PC-3 (cell line): ENCODE measurements at places on chromosomes 11 and 22. TPM values are rescaled to one million over a fixed set of nuclear protein-coding genes. Genes with fewer than 3 reads are reported as not detected.

Gene LMO2
- 0.23 and 0.51 TPM in 2 replicates for total RNA-seq

DNA sequence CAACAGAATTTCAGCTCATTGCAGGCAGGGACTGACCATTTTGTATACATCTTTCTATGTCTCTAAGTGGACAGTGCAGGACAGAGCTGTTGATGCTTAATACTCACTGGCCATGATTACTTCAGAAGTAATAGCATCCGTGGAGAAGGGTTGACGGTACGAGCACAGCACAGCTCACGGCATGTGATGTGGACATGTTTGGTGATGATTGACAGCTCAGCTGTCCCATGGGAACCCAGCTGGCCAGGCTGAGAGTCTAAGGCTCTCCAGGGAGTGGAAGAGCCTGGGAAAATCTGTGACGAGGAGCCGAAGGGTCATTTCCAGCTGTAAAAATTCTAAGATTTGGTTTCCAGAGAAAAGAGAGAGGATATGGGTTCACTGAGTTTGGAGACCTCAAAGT is 198.2 kb downstream of the SNX19 start:
- no peak for DNase-seq
- no peak overlapping the region for H3K4me3 ChIP-seq
- no peak overlapping the region for H3K27ac ChIP-seq
- no peaks in the 10 kb centered on the region for H3K36me3 ChIP-seq
- H3K27me3 ChIP-seq = no peaks in the 10 kb centered on the region

Gene GAB2
- 7.1 and 10.7 TPM in 2 replicates for total RNA-seq

- no peak overlapping the region for H3K27ac ChIP-seq
- no peak overlapping the region for H3K4me3 ChIP-seq
- DNase-seq = peak; percentile 45
- peaks cover 29% of the 10 kb centered on the region for H3K4me1 ChIP-seq
Measured at GRCh38 chr22:42842658-42843370, 14.3 kb downstream of the ARFGAP3 start.

Gene IFITM10
- total RNA-seq = 0.58 and 1.4 TPM in 2 replicates

- no peak overlapping the region for H3K27ac ChIP-seq
- H3K36me3 ChIP-seq = no peaks in the 10 kb centered on the region
- no peaks in the 10 kb centered on the region for H3K4me1 ChIP-seq
- H3K27me3 ChIP-seq = peaks cover 100% of the 10 kb centered on the region
- DNase-seq = no peak
- H3K4me3 ChIP-seq = no peak overlapping the region
Measured at GRCh38 chr11:117873828-117874125, 2.7 kb downstream of the FXYD6 start.

Gene OR2AG2
- total RNA-seq = 0.15 TPM in 1 of 2 replicates, not detected in the other

Gene DAGLA
- total RNA-seq = 8.6 and 12.2 TPM in 2 replicates

DNA sequence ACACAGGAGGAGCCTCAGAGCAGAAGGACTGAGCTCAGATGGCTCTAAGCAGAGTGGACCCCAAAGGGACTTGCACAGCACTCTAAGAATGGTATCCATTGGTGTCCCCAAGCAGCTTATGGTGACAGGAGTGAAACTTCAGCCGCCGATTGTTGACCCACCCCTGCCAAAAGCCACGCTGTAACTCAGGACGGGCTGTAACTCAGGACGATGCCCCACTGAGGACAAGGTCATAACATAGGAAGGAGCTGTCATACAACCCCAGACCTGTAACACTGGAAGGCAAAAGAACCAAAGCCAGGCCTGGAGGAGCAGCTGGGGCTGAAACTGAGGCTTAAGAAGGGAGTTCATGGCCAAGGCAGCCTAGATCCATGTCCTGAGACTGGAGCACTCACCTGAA is 14.2 kb downstream of the CD59 start:
- peak overlapping the region; percentile 99 for H3K27ac ChIP-seq
- H3K27me3 ChIP-seq = no peaks in the 10 kb centered on the region
- H3K4me1 ChIP-seq = peaks cover 77% of the 10 kb centered on the region
- peak overlapping the region; percentile 17; the same call in 1 of the 2 replicates for H3K4me3 ChIP-seq

DNA sequence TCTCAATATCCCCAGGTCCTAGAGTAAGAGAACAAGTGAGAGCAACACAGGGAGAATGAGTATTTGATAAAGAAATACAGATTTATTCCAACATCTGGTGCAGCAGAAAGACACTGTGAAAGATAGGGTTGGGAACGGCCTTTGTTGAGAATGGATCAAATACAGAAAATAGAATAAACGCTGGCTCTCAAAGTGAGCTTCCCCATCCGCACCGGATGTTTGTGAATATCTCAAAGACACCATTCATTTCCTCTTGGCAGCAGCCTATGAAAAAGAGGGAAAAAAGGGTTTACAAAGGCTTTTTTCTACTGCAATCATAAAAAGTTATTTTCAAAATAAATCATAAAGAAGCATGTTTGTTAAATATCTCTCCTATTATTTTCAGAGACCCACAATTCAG is 279.3 kb downstream of the CASP12 start:
- peaks cover 16% of the 10 kb centered on the region for H3K4me1 ChIP-seq
- H3K4me3 ChIP-seq = no peak overlapping the region
- no peak overlapping the region for H3K27ac ChIP-seq
- no peaks in the 10 kb centered on the region for H3K36me3 ChIP-seq
- no peak for DNase-seq

Gene SEZ6L
- not detected in 2 replicates for total RNA-seq

- no peak overlapping the region for H3K4me3 ChIP-seq
- H3K27me3 ChIP-seq = no peaks in the 10 kb centered on the region
- no peaks in the 10 kb centered on the region for H3K4me1 ChIP-seq
- no peak overlapping the region for H3K27ac ChIP-seq
- no peak for DNase-seq
- H3K36me3 ChIP-seq = no peaks in the 10 kb centered on the region
Measured at GRCh38 chr11:16096336-16096735, 260.0 kb downstream of the SOX6 start.

DNA sequence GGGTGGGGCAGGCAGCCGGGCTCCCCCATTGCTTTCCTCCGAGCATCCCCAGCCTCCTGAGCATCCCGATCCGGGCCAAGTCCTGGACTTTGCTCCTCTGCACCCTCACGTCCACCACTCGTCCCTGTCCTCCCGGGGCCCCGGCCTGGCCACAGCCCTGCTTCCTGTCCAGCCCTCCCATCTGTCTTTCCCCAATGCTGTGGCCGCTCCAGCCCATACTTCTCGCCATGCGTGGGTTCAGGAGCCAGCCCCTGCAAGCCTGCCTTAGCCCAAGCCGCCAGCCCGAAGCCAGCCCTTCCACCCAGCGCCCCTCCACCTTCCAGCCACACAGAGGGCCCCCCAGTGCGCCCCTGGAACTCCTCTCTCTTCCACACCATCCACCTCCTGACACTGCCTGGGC is 23.8 kb downstream of the MRPL23 start:
- H3K27ac ChIP-seq = no peak overlapping the region
- H3K4me3 ChIP-seq = no peak overlapping the region
- no peaks in the 10 kb centered on the region for H3K27me3 ChIP-seq
- no peaks in the 10 kb centered on the region for H3K4me1 ChIP-seq

GRCh38 chr11:63694596-63694995 is 13.3 kb downstream of the RTN3 start:
- H3K4me3 ChIP-seq = no peak overlapping the region
- H3K27me3 ChIP-seq = no peaks in the 10 kb centered on the region
- H3K4me1 ChIP-seq = no peaks in the 10 kb centered on the region
- H3K36me3 ChIP-seq = no peaks in the 10 kb centered on the region

Gene KRTAP5-10
- not detected in 2 replicates for total RNA-seq

Gene TMEM218
- 33.6 and 37.0 TPM in 2 replicates for total RNA-seq

DNA sequence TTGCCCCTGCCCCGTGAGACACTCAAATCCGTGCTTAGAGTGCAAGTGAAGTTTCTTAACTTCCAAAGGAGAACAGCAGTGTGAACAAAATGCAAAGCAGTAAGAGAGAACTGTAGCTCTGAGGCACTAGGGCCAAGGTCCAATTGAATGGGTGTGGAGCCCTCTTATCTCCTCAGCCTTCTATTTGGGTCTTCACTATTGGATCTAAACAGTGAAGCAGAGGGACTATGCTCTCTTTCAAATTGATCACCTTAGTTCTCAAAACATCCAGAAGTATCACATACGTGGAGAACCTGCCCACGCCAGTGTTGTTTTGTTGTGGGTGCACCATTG is 49.6 kb downstream of the C22orf31 start:
- no peaks in the 10 kb centered on the region for H3K27me3 ChIP-seq
- no peaks in the 10 kb centered on the region for H3K36me3 ChIP-seq
- no peaks in the 10 kb centered on the region for H3K4me1 ChIP-seq
- no peak for DNase-seq
- no peak overlapping the region for H3K27ac ChIP-seq

Gene ADORA2A
- 0.92 and 1.7 TPM in 2 replicates for total RNA-seq
